Activated CD4-positive, alpha-beta T cell treated with anti-CD3 and anti-CD28 coated beads, Interleukin-2, amount 10 ng/mL, durations not matched to agents 7 days and 5 days (primary cell): ENCODE measurements at places on chromosomes 7 and 10.

- DNase-seq: no peak
These were observed 40.3 kb downstream of the AGAP3 start for GRCh38 chr7:151126491-151127137.

- no peak for DNase-seq
These were observed 56.1 kb downstream of the HIBADH start for GRCh38 chr7:27606270-27607209.

GRCh38 chr10:89924261-89924660, 222.9 kb downstream of the KIF20B start:
- no peak for DNase-seq

DNA sequence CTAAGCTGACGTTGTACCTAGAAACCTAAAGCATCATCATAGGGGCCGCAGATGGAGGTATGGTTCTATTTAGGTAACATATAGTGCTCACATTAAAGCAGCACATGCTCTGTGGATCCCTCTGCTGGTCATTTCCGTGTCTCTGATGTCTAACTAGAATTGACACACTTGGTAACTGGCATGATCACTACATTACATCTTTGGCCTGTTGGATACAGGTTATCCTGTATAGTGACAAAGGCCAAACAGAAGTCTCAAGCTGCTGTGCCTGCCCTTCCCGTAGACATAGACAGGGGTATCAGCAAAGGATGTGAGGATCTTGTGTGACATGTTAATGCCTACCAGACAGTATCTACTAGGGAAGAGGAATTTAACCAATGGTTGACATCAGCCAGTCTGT, 51.2 kb downstream of the KIF5B start:
- DNase-seq: peak; percentile 64

DNA sequence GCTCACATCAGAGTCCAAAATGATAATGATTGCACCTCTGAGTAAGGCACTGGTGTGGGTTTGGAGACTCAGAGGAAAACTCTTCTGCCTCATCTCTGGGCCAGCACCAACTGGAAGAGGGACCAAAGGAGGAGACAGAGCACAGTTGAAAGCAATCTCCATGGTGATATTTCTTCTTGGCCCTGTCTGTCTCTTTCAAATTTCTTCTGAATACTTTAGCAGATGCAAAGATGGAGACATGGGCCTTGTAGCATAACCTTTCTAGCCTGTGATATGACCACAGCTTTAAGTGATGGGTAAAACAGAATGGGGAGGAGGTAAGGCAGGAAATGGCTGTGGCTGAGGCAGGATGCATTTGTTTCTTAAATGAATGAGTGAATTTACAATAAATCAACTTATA, 12.2 kb upstream of the GIMAP7 start:
- DNase-seq: peak; percentile 73

- DNase-seq: no peak
These were observed 390.0 kb downstream of the ARL4A start for GRCh38 chr7:13077466-13077865.

DNA sequence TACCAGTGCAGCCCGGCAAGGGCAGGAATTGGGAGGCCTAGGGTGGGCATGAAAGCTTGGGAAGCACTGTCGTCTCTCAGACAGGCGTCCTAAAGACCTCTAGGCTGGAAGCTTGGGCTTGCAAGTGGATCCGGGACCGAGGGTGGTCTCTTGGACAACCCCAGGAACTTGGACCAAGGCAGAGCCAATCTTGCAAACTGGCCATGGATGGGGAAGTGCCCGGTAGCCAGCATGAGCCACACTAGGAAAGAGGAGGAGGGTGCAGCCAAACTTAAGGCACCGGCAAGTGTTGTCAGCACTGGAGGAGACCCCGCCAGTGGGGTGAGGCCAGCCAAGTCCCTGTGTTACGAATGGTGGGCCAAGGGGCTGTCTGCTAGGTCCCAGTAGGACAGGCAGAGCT, 8.5 kb downstream of the LRIT2 start:
- no peak for DNase-seq

DNA sequence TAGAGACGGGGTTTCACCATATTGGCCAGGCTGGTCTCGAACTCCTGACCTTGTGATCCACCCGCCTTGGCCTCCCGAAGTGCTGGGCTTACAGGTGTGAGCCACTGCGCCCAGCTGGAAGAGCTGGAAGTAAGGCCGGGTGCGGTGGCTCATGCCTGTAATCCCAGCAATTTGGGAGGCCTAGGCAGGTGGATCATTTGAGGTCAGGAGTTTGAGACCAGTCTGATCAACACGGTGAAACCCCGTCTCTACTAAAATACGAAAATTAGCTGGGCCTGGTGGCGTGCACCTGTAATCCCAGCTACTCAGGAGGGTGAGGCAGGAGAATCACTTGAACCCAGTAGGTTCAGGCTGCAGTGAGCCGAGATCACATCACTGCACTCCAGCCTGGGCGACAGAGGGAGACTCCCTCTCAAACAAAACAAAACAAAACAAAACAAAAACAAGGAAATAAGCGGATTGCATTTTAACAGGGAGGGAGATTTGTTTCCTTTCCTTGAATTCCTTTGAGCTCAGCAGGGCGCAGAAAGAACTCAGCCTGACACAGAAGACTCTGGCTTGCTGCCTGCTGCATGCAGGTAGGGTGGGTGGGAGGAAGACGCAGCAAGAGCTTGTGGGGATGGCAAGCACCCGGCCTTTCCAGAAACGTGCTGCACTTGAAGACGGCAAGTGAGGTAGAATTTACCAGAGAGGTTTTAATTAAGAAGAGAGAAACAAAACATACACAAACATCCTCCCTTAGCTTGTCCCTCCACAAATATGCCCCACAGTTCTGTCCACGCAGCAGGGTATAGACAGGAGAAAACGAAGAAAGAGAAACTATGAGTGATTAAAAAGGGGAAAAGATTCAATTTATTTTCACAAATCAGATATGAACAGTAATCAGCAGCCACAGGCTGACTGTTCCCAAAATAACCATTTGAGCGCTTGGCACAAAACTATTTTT, 148.0 kb downstream of the RNF216 start:
- DNase-seq: no peak

- DNase-seq: no peak
These were observed 157.9 kb upstream of the ZMIZ1 start for GRCh38 chr10:78910886-78911285.

- DNase-seq: no peak
These were observed 611.2 kb downstream of the PTPRN2 start for GRCh38 chr7:157976406-157976805.

DNA sequence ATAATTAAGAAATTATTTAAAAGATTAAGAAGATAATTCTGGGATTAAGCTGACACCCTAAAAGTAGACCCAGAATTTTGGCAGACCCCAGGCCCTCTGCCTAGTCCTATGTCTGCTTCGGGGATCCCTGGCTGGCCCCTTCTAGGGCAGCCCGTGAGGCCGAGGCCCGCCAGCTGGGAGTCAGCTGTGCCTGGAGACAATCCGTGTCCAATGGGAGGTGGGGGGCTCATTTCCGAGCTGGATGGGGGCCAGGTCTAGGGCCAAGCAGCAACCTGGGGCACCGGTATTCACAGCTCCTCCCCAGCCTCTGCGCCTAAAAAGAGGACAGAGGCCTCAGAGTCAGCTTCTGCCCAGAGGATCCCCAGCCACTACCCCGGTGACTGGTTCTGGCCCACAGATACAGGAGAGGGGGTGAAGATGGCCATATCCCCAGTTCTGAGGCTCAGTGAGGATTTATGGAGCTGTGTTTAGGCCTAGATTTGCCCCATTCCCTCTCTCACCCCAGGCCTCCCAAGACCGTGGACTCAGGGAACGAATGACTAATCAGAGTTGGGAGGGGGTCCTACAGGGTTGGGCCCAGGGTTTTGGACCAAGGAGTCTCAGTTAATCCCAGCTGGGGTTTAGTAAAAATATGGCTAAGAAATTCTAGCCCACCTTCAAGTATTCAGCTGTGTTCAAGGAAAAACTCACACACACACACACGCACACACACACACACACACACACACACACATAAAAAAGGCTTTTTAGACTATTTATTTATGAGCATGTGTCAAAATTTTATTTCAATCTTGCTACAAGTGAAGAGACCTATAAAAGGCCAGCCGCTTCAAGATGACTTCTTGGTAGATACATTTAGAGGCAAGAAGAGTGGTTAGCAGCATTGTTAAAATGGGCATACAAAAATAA, 37.4 kb upstream of the LBX1 start:
- DNase-seq: no peak

DNA sequence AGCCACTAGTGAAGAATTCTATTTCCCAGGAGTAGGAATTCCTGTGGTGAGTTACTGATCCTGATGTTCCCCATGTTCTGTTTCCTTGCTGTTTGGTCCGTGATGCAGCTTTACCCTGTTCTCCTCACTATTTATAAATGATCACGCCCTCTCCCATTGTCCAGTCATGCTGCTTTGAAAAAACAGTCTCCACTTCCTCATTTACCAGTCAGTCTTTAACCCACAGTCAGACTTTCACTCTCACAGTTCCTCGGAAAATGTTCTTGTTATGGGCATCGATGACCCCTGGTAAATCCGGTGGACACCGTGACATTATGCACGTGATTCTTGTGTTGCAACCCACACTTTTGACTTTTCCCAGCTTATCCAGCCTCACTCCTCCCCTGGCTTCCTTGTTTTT, 14.4 kb downstream of the SCIN start:
- no peak for DNase-seq

DNA sequence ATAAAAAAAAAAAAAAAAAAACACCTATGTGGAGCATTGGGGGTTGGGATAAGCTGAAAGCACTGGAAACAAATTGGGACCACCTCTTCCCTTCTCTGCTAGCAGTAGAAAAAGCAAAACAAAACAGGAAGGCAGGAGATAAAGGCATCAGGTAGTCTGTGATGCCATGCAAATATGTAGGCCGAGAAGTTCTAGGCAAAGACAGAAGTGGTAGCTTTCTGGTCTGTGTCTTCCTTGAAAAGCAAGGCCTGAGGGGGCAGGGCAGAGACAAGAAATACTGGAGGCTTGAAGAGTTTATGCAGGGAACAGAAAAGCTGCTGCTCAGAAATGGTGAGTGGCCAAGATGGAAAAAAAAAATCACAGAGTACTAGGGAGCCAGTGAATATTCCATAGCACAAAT, 111.1 kb downstream of the ELMO1 start:
- no peak for DNase-seq

GRCh38 chr10:130495116-130495862, 359.1 kb downstream of the GLRX3 start:
- no peak for DNase-seq
